ENCODE measurements at places on chromosomes 6 and 20. TPM values are rescaled to one million over a fixed set of nuclear protein-coding genes. Genes with fewer than 3 reads are reported as not detected.

Gene MMP24OS
- 42.4 TPM for polyA plus RNA-seq

GRCh38 chr6:73569121-73569520 is 48.3 kb upstream of the EEF1A1 start:
- DNase-seq, result no peak

- no peak for DNase-seq
These were observed 280.7 kb upstream of the CITED2 start for GRCh38 chr6:139654888-139655782.

Gene NKX2-2
- not detected for polyA plus RNA-seq

Gene RPS18
- polyA plus RNA-seq, result 11,953 TPM

GRCh38 chr6:3119040-3119723 is 671 bp downstream of the BPHL start:
- DNase-seq, result no peak

DNA sequence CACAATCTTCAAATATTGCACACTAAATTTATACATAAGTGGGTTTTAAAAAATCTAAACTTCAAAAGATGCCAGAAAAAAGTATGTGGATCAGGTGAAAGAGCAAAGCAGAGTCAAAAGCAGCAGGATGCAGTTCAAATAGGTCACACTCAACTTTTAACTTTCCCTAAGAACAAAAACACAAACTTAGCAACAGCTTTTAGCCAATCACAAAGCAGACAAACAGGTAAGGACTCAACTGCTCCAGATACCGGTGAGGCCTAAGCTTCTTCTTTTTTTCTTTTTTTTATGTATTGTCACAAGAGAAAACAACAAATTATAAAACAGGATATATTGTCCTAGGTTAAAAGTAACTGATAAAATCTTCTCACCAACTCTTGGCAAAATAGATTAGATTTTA is 74.7 kb downstream of the SESN1 start:
- no peak for DNase-seq

DNA sequence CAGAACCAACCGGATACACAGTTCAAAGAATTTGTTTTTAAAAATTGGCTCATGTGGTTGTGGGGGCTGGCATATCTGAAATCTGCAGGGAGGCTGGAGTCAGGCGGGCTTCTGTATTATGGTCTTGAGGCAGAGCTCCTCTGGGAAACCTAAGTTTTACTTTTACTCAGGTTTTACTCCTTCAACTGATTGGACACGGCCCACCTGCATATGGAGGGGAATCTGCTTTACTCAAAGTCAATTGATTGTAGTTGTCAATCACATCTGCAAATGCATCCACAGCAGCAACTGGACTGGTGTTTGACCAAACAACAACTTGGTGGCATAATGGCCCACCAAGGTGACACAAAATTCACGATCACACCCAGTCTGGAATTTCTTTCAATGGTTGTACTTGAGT is 103.4 kb downstream of the ERMARD start:
- DNase-seq, result no peak

Gene RPP40
- polyA plus RNA-seq, result 7.9 TPM

Gene SCUBE3
- polyA plus RNA-seq, result 3.1 TPM
